ENCODE measurements at places on chromosomes 2 and 18. TPM values are rescaled to one million over a fixed set of nuclear protein-coding genes. Genes with fewer than 3 reads are reported as not detected.

REG3G gene
- total RNA-seq = not detected

CRACDL gene
- 0.32 TPM for total RNA-seq

ALKAL2 gene
- total RNA-seq = not detected

NABP1 gene
- total RNA-seq = 37.5 TPM

STPG4 gene
- total RNA-seq = not detected

RAB10 gene
- total RNA-seq = 94.6 TPM

BCL2 gene
- 1.9 TPM for total RNA-seq

WNT6 gene
- total RNA-seq = not detected

CNTNAP5 gene
- total RNA-seq = not detected

SPRED2 gene
- 18.8 TPM for total RNA-seq

ANKRD62 gene
- not detected for total RNA-seq

RFX8 gene
- 1.8 TPM for total RNA-seq

MAPRE3 gene
- total RNA-seq = 6.0 TPM

TBR1 gene
- total RNA-seq = not detected

ZC3H8 gene
- total RNA-seq = 3.2 TPM

All from cardiac atrium fibroblast (primary cell).